Iris pigment epithelial cell (primary cell): ENCODE measurements at places on chromosomes 2 and 18.

DNA sequence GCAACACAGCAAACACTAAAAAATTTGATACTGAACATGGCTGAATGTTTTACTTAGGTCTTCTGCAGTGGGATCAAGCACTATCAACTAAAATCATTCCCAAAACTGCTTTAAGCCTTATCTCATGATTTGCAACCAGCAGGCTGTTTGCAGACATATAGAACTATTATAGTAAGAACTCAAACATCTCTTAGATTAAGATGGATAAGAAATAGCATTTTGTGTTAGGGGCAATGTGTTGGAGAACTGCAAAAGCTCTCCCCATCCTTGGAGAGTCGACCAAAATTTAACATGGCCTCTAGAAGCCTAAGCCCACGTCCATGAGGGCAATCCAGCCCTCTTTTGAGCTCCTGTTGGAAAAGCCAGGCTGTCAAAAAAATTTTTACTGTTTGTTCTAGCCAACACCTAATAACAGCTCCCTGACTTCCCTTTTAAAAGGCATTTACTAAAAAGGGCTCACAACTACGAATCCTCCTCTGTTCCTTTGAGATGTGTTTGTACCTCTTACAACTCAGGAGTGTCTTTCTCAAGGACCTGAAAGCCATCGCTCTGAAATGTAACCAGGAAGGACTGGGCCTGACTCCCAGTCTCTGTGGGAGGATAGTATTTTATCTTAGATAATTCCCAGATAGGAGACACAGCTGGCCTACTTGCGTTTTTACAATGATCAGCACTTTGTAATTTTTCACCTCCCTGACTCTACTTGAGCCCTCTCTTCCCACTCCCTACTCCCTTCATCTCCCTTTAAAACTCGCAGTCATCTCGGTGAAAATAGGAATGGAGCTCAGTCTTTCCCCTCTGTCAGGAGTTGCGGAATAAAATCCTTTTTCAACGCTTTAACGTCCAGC is 1.4 kb downstream of the KRCC1 start:
- peak; percentile 16 for DNase-seq

- DNase-seq: no peak
These were observed 42.2 kb downstream of the MERTK start for GRCh38 chr2:111940333-111941196.

DNA sequence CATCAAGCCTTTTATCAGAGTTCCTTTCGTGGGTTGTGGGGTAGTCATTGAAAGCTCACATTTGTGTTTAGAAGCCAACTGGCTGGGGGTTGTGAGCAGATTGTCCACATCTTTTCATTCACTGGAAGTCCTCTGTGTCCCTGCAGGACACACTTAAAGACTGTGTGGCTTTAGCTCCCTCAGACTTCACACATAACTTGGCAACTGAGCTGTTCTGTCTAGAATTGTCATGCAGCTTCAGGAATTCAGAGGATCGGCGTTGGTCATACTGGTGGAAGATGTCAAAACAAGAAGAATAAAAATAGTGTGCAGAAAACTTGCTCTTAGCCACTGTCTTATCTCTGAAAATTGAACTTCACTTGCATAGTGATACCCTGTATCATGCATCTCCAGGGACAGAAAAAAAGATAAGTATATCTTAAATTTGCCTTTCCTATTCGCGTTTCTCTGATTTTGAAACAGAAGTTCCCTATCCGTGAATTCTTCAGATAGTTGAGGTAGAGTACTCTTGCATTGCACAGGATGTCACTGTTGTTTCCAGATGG is 49.6 kb downstream of the TRAPPC12 start:
- no peak for DNase-seq

GRCh38 chr2:196160101-196160500 is 11.3 kb downstream of the STK17B start:
- peak; percentile 97 for DNase-seq

DNA sequence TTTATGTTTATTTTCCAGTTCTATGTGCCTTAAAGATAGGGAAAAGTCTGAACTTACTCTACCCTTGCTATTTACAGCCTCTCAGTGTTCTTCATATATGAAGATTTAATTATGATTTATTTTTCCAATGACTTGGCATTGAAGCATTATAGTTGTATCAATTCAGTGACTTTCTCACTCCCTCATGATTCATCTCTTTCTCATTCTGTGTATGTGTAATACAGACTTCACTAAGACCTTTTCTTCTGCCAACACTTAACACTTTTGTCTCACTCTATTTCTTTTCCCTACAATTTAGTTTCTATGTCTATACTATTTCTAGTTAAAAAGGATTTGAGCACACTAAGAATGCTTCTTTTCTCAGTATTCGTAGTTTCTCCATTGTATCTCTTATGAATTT is 1470.3 kb upstream of the ACVR2A start:
- peak; percentile 42 for DNase-seq

DNA sequence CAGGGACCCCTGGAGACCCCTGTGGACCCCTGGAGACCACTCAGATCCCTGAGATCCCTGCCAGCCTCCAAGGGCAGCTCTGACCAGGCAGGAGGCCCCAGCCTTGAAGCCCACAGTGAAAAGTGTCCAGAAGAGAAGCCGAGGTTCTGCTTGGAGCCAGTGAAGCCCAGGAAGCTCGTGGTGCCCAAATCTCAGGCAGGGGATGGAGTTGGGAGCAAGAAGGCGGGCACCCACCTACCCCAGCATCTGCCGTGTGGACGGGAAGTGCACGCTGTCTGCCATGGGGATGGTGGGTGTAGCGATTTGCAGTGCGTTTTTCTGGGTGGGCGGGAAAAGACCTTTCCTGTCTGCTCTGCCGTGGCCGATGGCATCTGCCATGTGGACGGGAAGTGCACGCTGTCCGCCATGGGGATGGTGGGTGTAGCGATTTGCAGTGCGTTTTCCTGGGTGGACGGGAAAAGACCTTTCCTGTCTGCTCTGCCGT is 120.6 kb upstream of the CTDP1 start:
- DNase-seq: no peak

DNA sequence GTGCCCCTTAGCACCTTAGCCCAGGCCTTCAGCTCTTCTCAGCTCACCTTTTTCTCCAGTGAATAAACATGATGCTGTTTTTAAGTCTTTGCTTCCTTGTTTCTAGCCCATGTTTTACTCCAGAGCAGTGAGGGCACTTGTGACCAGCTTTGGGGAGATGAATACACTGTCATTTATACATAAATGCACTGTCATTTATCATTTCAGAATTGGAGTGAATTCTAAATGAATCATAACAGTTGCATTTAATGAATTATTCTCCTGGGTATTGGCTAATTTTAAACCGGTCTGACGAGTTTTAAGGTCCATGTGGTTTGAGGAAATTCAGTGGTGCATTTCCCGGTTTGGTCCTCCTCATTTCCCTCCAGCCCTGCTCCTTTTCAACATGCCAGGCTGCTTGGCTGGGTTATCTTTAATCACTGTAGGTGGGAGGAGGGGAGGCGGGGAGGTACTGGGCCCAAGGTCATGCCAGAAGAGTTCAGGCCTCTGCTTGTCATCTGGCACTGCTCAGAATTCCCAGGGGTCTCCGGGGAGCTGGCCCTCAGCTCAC is 23.9 kb downstream of the PRKCE start:
- DNase-seq: no peak

- DNase-seq: no peak
These were observed 24.8 kb downstream of the GPC1 start for GRCh38 chr2:240460253-240460711.

- no peak for DNase-seq
These were observed 112.0 kb upstream of the STPG4 start for GRCh38 chr2:47266939-47267710.

- no peak for DNase-seq
These were observed 452.9 kb upstream of the DSEL start for GRCh38 chr18:67969458-67969857.

DNA sequence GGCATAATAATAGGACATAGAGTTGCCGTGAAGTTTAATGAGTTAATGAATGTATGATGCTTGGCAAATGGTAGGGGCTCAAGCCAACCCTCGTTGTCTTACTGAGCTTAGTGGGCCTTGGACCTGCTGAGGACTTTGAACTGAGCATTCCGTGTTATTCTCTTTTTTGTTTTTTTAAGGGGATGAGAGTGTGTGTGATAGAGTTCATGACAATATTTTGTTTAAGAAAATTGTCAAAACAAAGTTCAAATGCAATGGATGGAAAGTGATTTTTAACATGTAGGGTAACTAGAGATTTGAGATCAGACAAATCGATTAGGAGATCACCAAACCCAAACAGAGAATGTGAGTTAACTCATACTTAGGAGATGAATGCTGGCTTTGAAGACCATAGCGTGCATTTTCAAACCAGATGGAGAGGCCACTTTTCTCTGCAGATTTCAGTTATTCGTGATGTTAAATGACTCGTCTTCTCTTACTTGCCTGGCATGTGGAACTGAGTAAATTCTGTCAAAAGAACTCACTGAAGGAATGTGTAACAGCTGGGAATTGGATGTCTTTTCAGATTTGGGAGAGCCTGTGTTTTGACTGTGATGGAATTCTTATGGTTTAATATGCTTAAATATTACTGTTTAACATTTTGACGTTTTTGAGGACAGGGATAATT is 88.7 kb downstream of the NEDD4L start:
- DNase-seq: no peak

DNA sequence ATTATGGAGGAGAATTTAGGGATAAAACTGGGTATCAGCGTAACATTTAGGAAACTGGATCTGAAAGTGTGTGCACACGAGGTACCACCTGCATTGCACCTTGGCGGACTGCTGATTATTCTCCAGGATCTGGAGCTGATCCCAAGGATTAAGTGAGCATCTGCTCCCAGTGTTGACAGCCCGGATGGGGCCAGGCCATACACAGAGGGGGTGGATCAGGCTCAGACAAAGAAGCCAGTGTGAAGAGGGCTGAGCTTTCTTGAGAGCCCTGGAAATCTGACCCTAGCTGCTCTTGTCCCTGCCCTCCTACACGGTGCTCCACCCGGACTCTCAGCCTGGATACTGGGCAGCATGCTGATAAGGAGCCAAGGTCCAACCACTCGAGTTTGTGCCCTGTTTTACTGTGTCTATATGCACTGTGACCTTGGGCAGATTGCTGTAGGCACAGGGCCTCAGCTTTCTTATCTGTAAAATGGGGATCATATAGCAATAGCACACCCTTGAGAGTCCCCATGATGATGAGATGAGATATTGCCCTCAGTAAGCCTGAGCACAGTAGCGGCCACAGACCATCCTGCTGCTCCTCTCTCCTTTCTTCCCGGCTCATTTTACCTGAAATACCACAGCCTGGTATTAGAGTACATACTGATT is 396.8 kb upstream of the CELF4 start:
- no peak for DNase-seq

DNA sequence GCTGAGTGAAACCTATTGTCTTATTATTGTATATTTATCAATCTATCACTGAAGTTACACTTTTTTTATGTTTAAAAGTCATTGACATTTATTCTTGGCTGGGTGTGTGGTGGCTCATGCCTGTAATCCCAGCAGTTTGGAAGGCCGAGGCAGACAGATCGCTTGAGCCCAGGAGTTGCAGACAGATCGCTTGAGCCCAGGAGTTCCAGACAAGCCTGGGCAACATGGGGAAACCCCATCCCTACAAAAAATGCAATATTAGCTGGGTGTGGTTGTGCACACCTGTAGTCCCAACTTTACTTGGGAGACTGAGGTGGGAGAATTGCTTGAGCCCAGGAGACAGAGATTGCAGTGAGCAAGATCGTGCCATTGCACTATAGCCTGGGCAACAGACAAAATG is 97.8 kb downstream of the EPC2 start:
- no peak for DNase-seq

- no peak for DNase-seq
These were observed 1.9 kb downstream of the TFPI start for GRCh38 chr2:187552381-187552780.

DNA sequence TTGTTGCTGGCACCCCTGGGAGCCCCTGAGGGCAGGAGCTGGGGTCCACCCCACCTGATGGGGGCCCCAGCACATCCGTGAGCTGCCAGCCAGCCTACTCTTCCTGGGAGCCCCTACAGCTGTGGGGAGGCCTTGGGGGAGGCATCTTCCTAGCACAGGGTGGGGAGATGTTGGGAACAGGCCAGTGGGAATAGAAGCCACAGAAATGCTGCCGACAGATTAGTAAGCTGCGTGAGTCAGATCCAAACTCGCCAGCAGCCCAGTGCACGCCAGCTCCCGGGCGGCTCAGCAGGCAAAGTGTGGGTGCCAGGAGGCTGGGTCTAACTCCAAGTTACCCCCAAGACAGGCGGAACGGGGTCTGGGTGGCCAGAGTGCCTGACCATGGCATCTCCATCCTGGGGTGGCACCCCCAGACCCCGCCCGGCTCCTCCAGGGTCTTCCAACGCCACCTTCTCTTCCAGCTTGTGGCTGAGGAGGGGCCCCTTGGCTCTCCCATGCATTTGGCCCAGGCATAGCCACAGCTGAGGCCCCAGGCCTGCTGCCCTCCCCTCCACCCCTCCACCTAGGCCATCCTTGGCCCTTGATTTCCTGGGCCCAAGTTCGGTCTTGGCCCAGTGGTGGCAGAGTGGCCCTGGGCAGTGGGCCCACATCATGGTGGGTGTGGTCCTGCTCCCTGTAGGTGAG is 15.3 kb downstream of the CROCC2 start:
- DNase-seq: peak; percentile 96

GRCh38 chr2:136582628-136583205 is 182.6 kb upstream of the THSD7B start:
- DNase-seq: peak; percentile 4

DNA sequence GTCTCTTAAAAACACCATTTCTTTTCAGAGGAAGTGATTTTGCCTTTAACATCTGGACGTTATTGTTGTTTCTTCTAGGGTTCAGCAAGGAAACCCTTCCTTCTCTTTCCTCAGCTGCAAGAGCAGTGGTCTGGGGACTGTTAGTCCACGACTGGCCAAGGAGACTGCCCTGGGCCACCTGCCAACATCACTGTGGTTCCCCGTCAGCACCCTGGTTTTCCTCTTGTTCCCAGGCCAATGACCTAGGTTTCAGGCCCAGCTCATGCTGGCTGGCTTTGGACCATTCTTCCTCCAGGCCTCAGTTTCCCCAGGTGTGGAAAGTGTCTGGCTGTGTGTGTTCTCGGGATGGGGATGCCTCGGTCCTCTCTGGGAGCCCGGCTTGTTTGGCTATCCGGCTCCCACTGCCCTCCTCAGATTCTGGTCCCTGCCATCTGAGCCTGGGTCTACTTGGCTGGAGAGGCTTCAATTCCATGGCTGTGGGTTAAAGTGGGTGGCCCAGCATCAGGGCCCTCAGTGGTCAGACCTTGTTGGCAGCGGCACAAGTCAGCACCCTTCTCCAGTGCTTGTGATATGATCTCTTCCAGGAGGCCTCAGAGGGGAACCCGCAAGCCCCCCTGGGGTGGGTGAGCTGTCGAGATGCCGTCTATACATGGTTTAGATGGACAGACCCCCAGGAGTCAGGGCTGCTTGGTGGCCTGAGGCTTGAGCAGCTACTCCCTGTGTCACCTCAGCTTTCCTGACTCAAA is 234.3 kb upstream of the HS6ST1 start:
- DNase-seq: peak; percentile 18

- no peak for DNase-seq
These were observed 51.8 kb upstream of the CCDC150 start for GRCh38 chr2:196587739-196588138.
